ENCODE measurements at places on chromosomes 3 and 15.
A peak's percentile ranks its signal among the peaks of the same experiment; 100 is the strongest.

DNA sequence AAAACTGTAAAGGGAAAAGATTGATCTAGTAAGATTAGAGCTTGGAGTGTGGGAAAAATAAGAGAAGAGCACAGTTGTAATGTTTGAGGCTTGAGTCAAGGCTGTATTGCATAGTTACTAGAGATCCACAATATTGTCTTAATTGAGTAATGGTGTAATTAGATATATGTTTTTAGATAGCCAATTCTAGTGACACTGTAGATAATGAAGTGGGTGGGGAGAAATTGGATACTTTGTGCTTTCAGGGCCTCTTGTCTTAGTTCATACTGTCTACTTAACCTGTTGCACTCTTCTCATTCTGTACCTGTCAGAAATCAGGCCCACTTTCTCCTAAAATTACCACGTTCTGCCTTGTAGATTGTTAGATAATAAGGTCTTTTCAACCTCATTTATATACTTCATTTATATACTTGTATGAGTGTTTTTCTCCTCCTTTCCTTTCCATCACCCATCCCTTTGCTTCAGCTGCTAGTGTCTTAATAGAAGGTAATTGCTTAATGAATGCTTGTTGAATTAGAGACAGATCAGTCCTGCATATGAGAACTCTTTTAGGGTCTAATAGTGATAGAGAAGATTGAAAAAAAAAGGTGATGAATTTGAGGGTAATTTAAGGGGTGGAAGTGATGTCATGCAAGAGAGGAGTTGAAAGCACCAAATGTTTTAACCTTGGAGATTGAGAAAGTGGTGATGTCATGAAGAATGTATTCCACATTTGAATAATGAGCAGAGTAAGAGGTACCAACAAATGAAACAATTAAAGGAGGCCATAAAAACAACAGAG, 32.0 kb downstream of the PIK3CA start:
- DNase-seq = no peak

DNA sequence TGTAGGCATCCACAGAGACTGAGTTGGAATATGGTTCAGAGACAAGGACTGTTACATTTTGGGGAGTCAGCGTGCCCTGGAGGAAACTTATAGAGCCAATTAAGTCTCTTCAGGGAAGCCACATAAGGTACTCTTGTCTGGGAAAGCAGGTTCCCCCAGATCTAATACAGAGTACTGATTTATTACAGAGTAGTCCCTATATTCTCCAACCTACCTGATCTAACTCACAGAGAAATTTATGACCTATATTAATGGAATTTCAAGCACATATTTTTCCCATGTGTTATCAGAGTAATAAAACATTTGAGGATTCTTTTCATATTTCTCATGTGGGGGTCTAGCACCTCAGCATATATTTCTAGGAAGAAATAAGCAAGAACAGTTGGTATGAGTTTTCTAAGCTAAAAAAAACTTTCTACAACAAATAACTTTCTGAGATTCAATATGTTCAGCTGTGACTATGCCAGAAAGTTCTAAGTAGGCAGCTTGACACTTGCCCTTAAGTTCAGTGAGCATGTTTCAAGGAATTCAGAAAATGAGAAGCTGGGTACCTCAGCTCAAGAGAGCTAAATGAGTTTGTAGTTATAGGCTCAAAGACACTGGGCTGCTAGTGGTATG, 75.3 kb upstream of the COL8A1 start:
- DNase-seq = no peak

DNA sequence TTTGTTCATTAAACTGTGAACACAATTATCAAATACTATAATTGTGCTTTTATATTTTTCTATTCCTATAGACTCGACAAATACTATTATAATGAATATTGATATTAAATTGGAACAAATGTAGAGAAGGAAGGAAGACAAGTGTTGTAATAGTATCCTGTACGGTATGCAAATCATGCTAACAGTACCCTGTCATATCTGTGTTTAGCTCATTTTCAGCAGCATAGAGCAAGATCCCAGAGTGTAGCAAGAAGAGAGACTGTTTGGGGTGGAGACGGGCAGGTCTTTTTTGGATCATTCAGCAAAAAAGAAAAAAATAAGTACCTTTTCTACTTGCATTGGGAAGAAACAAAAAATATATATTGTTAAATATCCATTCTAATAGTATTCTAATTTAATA, 224.1 kb downstream of the TPRG1 start:
- DNase-seq = no peak

- DNase-seq = no peak
Measured at GRCh38 chr3:11356269-11356668, 84.1 kb downstream of the ATG7 start.

GRCh38 chr15:73737535-73737934, 15.6 kb downstream of the INSYN1 start:
- no peak for DNase-seq

- no peak for DNase-seq
Measured at GRCh38 chr15:74967670-74968069, 11.1 kb upstream of the RPP25 start.

DNA sequence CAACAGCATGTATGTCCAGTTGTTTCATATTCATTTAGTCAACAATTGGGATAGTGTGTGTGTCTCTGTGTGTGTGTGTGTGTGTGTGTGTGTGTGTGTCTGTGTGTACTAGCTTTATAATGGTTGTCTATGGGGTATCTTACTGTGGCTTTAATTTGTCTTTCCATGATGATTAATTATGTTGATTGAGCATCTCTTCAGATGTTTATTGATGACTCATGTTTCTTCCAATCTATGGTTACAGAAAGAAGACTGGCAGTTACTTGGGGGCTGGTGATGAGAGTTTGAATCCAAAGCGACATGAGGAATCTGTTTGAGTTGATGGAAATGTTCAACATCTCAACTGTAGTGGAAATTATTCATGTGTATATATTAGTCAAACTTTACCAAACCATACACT, 440.1 kb downstream of the ZNF385D start:
- DNase-seq = no peak

GRCh38 chr3:31959951-31960792, 20.9 kb downstream of the OSBPL10 start:
- no peak for DNase-seq

DNA sequence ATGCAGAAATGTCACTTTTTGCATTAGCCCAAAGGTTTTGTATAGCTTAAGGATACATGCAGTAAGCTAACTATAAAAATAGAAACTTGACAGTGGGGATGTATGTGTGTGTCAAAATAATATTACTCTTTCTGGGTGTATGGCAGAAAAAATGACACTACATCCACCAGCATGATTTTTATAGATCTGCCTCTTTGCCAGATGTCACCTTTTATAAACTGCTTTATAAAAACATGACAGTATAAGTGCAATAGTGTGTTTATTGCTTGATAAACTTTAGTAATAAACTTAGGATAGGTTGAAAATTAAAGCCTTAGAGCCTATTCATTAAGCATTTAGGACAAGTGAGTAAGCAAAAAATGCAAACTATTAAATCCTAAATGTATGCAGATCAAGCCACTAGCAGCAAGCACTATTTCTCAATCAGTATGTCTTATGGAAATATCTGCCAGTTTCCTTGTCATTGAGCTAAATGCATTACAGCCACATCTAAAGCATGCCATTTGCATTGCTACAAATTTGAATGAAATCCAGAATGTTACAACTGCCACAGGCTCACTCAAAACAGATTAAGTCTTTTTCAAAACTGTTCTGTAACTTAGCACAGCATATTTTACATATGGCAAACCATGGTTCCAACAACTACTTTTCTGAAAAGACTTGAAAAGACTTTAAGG, 935.0 kb downstream of the FHIT start:
- DNase-seq = no peak

DNA sequence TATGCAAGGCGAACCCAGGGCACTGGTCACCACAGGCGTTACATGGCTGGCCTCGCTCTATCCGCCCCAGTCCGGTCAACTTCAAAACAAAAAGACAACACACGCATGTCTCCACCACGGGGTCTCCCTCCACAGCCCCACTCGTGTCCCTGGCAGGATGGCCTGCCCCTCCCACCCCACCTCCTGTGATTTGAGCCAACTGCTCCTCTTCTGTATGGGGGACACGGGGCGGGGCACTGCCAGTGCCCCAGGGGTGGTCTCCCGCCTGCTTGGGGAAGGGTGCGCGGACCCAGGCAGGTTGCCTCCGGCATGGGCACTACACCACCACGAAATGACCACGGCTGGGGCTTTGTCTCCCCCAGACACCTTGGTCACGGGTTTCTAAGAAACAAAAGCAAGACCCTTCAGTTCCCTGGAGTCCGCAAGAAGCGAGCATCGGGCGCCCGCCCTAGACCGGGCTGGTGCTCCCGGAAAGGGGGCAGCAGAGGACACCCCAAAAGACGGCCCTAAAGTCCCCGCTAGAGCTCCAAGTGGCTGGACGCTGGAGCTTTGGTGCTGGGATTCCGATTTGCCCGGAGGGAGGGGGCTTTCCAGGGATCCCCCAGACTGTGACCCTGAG, 219.3 kb upstream of the PRICKLE2 start:
- no peak for DNase-seq

GRCh38 chr15:70266412-70267121, 168.8 kb upstream of the TLE3 start:
- no peak for DNase-seq

DNA sequence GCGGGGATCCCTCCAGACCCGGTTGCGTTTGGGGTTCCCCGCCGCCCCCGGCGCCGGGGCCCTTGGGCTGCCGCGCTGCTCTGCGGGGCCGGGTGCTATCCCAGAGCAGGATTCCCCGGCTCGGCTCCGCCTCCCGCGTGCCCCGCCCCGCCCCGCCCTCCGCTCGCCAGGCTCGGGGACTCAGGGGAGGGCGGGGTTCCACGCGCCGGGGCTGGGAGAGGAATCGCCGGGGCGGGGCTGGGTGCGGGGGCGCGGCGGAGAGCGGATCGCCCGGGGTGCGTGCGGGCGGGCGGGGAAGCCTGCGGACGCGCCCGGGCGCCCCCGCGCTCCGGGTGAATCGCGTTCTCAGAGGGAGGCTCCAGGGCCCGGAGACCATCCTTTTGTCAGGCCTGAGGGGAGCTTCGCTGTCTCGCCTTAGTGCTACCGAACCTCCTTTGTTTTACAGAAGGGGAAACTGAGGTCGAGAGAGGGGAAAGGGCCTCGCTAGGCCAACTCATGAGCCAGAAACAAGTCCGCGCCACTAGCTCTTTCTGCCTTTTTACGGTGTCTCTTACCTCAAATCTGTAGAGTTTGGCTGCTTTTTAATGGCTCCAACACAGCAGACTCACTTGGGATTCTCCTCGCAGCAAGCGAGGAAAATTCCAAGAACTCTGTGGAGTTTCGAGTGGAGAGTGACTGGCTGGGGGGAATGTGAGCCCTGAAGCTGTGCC, at the start of gene TMEM158:
Gene TMEM158 (minus strand): TSS at position 82 of the 710 bp plus-strand sequence. CDS start 260 bp downstream, outside the sequence.
- DNase-seq = peak; percentile 49

DNA sequence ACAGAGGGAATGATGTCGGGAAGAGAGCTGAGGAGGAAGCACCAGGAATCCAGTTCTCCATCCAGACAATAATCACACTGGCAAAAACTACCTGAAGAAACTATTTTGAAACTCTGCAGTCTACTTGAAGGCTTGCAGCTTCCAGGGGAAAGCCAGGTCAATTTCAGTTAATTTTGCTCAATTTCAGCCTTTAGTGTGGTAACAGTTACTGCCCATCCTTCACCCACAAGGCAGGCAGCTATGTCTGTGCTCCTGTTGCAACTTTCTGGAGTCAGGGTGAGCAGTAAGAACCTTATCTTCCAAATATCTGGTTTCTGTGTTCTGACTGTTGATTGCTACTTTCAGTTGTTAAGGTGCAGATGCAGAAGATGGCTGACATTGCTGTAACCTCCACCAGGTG, 221.7 kb downstream of the ADAMTS17 start:
- DNase-seq = no peak

DNA sequence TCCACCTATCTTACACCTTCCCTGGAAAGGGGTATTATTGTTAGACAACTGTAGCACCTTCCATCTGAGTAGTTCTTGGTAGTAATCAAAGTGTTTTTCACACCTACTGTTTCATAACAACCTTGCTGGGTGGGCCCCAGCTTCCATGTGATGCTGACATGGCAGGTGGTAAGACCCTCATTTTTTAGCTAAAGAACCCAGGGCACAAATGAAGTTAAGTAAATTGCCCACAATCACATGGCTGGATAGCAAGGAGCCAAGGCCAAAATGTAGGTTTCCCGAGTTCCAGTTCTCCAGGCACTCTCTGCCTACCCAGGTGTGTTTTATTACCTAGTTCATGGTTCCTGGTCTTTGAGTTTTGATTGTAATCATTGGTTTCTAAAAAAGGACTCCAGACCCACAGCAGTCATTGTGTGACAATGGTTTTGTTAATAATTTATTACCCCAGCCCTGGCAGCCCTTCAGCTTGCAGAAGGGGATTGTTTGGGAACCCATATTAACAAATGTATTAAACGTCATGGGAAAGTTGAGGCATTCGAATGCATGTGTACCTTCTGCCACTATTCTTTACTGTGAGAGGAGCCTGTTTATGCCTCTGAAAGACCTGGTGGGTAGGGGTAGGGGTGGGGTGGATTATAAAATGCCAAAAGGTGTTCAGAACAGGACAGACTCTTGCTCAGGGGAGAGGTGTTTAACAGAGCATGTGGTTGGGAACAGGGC, 222.2 kb upstream of the BHLHE40 start:
- no peak for DNase-seq

- no peak for DNase-seq
Measured at GRCh38 chr15:77552066-77552465, 80.6 kb downstream of the LINGO1 start.

GRCh38 chr3:175426805-175427204, 567.7 kb downstream of the NAALADL2 start:
- no peak for DNase-seq

GRCh38 chr15:85276508-85276907, 103.9 kb upstream of the AKAP13 start:
- DNase-seq = no peak

- DNase-seq = no peak
Measured at GRCh38 chr3:14224895-14225294, 46.3 kb downstream of the LSM3 start.

DNA sequence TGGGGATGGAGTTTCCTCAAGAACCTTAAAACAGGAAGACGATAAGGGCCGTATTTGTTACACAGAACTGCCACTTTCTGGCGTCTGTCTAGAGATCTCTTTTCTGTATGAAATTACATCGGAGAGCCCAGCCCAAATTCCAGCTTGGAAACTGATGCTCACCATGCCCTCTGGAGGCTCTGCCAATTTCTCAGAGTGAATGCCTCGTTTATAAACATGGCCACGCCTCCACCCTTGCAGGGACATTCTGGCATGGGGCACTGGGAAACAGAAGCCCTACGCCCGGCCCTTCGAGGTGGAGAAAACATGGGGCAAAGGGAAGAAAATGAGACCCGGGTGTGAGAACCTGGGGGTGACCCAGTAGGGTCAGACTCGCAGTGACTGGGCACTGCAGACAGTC, 53.4 kb upstream of the SEC13 start:
- DNase-seq = no peak

GRCh38 chr3:124826703-124827102, 60.5 kb downstream of the ITGB5 start:
- DNase-seq = no peak

GRCh38 chr3:192566706-192567290, 160.5 kb downstream of the FGF12 start:
- no peak for DNase-seq
